ENCODE measurements at places on chromosomes 2 and 18.
A peak's percentile ranks its signal among the peaks of the same experiment; 100 is the strongest.

DNA sequence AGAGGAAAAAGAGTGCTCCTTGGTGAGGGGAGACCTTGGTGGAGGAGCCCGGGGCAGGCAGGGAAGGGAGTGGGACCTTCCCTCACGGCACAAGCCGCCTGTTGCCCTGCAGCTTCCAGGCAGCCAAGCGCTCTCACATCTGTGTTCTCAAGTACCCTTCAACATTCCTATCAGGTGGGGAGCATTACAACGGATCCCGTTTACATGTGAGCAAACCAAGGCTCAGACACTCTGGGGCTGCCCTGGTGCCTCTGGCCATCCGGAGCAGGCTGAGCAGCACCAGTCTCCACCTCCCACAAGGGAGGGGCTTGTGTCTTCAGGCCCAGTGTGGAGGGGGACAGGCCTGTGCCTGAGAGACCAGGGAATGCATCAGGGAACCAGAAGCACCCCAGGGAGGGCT, 57.9 kb downstream of the AQP12A start:
- no peak for DNase-seq

- no peak for DNase-seq
These were observed 39.5 kb downstream of the GLI2 start for GRCh38 chr2:120775194-120775593.

GRCh38 chr2:99240431-99240830, 15.0 kb downstream of the LYG2 start:
- no peak for DNase-seq

DNA sequence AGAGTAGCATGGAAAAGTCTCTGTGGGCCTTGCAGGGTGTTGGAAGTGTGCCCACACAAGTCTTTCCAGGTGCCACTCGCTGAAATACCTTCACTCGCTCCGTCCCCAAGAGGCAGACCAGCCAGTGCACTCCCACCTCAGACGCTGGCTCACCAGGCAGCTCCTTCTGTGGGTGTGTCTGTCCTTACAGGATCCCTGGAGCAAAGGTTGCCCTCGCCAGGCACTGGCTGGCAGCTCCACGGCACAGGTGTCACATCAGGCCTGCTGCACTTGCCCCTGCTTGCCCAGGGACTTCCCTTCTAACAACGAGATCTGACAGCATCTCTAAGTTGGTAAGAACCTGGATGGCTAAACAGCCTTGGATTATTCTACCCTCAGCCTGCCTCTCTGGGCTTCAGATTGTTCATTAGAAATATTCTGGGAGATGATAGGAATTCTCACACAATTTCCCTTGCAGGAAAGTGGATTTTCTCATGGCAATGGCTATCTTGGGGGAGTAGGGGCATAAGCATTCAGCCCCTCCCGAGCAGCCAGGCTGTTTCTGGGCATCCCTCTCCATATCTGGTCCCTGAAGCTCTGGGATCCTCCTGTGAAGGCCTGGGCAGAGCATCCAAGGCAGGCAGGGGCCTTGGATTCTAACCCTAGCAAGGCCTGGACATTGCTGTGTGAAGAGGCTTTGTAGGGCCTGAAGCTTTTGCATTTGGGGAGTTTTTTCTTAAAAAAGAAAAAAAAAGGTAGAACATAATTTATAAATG, 262.1 kb downstream of the MYCN start:
- DNase-seq: no peak

DNA sequence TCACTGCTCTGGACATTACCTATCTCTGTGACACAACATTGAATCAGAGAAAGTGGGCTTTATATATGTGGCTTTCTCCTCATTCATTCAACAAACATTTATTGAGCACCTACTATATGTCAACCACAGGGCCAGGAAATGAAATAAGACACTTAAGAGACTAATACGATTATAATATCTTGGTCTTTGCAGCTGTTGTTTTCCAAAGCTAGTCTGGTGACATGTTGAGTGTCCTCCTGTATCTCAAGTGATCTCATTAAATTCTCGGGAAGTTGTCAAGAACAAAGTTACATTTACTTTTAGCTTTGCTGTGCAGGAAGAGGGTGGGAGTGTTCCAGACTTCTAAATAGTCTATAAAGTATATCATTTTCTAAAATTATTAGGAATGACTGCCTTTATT, 164.6 kb upstream of the SP5 start:
- DNase-seq: no peak

DNA sequence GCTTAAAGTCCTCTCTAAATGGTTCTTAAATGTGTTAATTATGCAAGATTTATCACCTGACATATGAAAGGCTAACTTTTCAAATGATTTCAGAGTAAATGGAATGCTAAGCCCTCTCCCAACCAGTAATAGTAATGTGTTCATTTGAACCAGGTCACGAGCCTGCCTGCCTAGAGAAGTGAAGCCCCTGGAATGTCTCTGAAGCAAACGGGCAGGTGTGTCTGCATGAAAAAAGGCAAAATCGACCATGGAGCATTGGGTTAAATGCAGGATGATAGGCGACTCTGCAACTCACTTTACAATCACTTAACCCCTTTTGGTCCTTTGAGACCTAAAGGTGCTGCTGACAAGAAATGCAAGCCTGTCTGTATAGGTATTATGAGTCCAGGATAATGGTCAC, 798.4 kb upstream of the ACVR2A start:
- no peak for DNase-seq

DNA sequence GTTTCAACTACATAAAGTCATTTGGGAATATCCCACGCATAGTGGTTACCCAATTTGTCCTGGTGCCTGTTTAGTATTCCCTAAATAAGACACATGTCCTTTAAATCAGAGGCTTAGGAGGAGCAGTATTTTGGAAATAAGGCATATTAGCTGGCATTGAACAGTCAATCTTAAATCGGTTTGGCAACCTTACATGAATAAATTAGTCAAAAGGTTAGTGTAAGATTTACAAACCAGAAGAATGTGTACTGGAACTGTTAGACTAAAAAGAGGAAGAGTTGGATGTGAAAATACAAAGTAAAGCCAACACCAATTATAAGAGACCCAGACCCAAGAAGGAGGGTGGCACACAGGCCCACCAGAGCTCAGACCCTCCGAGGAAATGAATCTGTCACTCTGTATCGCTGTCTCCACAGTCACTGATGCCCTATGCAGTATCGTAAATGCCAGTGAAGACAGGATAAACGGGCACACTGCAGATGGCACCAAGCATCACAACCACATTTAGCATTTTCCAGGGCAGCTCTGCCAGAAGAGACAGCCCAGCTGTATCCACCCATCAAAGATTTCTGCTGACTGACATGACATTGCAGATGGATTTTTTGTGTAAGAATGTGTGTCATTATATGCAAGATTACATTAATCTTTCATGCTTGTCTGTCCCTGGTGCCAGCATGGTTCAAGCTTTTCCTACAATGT, 90.4 kb downstream of the CERKL start:
- no peak for DNase-seq

DNA sequence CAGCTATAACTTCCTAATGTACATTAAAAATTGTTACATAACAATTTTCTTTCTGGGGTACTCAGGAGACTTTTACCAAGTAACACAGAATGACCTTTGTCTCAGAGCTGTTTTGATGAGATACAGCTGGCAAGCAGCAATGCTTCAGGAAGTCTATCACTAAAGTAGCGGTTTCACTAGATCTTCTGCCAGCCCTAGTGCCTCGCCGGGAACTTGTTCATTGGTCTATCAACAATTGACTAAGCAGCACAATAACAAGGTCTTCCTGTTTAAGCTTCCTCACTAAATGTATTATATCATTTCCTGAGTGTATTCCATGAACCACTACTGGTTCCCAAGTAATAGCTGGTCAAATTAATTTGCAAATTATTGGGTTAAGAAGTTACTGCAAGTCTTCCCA, 69.2 kb downstream of the TRIP12 start:
- no peak for DNase-seq

GRCh38 chr18:23146861-23147469, 11.7 kb downstream of the CABLES1 start:
- no peak for DNase-seq

GRCh38 chr18:2641638-2642037, 13.9 kb upstream of the SMCHD1 start:
- DNase-seq: no peak

DNA sequence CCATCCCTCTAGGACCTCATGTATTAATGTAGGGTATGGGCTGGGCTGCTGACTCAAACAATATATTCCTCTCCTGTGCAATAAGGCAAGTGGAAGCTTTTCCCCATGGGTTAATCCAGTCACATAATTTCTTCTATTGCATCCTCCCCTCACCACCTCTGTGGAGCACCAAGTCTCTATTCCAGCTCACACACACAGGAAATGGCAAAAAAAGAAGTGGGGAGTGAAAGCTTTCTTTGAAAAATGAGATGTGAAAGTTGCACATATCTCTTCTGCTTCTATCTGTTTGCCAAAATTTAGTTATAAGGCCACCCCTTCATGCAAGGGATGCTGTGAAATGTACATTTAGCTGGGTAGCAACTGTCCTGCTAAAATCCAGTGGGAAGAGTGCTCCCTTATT, 121.3 kb downstream of the CDC42EP3 start:
- no peak for DNase-seq

- no peak for DNase-seq
These were observed 6.6 kb downstream of the IL1RN start for GRCh38 chr2:113133704-113134598.

GRCh38 chr2:120904379-120904778, 168.7 kb downstream of the GLI2 start:
- DNase-seq: no peak

DNA sequence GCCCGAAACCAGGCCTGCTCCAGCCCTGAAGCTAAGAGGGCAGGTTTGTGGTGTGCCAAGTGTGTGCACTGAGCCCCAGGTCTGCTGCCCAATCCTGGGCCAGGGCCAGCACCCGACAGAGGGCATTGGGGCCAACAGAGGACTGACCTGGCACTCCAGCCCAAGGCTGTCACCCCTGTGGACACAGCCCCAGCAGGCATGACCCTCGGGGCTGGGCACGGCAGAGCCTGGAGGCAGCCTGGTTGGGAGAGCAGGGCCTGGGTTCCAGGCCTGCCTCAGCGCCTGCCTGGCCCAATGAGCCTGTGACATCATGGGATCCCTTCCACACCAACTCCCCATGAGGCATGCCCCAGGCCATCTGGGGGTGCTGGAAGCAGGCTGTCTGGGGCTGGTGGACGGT, 10.8 kb upstream of the SNED1 start:
- no peak for DNase-seq

- DNase-seq: no peak
These were observed 115.8 kb upstream of the CWC22 start for GRCh38 chr2:180122874-180123273.

DNA sequence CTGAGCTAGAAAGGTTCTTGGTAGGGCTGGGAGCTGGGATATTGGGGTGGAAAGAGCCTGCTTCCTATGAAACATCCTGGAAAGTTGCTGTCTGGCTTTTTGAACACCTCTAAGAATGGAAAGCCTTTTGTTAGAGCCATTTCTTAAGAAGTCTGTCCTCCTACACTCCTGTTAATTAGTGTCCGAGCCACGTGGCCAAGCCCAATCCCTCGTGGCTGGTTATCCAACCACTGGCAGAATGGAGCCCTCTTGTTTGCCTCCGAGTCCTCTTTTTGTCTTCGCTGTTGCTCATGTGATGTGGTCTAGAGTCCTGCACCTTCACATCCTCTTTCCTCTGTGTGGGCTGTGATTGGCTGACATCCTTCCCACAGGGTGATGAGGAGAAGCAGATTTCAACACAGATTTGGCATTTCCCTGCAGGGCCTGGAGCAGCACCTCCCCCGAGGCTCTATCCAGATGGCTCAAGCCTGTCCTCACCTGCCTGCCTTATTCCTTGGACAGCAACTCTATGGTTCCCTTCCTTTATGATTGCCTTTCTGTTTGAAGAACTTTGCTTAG, 8.2 kb upstream of the TOGARAM2 start:
- no peak for DNase-seq

DNA sequence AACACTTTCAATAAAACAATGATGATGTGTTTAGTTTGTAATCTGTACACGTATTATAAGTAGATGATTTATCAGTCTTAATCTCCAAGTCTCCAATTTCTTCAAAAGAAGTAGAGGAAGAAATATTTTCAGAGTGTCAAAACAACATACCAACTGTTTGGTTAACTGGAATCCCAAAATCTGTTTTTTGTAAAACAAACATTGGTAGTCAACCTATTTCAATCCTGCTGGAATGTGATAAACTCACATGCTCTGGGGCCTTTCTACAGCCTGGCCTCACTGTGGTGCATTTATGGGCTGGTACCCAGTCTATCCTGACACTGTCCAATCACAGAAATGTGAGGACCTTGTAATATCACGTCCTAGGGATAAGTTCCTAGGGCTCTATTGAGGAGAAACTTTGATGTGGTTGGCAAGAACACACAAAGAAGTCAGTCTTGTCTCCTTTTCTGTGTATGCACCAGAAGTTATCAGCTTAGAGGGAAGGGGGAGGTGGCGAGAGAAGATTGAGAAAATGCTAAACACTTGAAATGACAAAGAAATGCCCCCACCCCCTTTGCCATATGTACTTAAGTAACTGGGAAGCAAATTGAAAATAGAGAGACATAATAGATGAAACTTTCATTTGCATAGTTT, 47.2 kb downstream of the PRKRA start:
- no peak for DNase-seq

- DNase-seq: peak; percentile 92
These were observed 213.0 kb upstream of the CELF4 start for GRCh38 chr18:37778417-37779165.

DNA sequence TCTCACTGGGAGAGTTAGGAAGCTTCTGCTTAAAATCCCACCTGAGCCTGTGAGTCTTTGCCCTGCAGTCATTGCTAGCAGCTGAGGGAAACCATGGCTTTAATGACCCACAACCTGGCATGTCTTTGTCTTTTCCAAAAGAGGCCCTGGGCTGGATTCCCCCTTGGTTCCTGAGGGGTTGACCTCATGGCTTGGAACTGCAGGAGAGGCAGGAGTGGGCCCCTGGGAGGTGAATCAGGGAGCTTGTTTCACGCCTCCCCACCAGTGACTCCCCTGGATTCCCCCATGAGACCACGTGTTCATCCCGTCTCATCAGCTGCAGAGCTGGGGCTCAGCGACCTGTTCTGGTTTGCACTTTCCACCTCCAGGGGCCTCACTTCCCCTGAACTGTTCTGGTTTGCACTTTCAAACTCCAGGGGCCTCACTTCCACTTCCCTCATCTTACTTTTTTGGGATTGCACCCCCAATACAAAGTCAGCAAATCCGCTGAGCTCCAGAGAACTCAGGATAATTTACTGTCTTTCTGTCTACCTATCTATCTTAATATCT, 58.5 kb upstream of the TMEM18 start:
- no peak for DNase-seq

DNA sequence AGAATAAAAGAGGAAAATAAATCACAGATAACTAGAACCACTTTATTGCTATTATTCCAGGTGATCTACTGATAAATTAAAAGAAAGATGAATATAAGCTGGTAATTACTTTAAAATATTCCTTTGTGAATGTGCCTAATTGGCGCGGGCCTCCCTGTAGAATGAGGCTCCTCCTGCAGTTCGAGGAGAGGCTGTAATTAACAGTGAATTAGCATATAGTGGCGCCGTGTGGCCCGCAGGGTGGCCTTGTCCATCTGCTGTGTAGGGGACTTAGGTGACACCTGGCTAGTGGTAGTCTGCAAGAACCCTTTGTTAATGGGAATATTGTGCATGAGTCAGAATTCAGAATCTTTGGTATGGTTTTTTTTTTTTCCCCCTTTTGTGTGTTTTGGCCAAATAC, 119.8 kb downstream of the AGAP1 start:
- DNase-seq: no peak
